Hypothalamus (tissue), 51 donors: ENCODE measurements at places on chromosomes 7 and 10.

DNA sequence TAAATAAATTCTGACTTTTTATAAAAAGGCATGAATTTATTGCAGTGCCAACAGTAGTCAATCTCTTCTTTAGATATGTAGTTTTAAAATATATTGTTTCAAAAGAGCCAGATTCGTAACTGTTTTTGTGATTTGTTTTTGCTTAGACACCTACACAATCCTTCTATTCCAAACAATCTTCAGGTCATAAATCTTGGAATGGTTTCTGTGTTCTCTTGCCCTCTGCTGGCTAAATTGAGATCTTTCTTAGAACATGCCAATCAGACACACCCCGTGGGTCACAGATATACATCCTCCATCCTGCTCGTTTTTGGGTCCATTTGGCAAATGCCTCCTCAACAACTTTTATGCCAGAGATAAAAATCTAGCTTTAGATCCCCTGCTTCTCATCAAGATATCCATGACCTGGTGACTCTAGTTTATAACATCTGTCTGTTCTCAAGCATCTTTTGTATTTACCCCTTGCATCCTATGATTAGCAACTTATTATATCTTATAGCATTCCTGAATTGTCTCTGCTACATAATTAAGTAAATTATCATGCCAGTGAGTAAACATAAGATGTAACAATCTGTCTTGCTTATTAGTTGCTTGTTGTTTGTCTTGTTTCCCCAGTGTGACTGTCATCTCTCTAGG lies 35.3 kb upstream of the IFRD1 start:
- no peak for DNase-seq

- DNase-seq: no peak
Observed at GRCh38 chr10:92156874-92157773, 133.8 kb downstream of the CPEB3 start.

GRCh38 chr10:108166401-108166800 lies 1001.9 kb upstream of the SORCS1 start:
- no peak for DNase-seq

DNA sequence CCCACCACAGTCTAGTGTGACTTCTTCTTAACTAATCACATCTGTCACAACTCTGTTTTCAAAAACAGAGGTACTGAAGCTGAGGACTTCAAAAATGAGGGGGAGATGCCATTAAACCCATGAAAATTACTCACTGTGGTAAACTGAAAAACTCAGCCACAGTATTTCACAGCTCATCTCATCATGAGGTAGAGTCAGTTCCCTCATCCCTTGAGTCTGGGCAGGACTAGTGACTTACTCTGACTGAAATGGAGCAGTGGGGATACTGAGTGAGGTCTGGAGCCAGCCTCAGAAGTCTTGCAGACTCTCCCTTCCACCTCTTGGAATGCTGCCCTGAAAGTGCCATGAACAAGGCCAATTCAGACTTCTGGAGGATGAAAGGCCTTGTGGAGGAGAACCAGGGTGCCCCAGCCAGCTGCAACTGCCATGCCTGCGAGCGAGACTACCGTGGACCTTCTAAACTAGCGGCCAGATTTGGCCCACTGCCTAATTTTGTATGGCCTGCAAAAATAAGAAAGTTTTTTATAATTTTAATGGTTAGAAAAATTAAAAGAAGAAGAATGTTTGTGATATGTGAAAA lies 24.7 kb upstream of the ANKRD1 start:
- DNase-seq: peak; percentile 4

GRCh38 chr10:71371750-71372166 lies 25.0 kb upstream of the CDH23 start:
- no peak for DNase-seq

DNA sequence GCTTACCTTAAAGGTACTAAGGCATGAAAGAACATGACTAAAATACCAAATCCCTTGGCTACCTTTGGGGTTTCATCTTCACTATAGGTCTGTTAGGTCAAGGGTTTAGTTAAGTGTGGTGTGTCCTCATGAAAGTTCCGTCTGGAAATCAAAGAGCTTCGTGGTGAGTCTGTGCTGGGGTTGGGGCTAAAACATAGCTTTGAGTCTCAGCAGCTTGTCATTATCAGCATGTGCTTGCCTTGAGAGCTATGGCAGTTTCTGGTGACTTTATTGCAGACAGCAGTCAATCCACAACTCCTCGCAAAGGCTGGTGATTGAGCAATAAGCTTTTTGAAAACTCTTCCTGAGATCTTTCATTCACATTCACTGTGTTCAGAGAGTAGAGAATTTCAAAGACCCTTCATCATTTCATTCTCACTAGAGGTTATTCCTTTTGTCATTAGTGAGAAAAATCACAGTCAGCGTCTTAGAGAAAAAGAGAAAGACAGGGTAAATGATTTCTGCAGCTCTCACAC lies 53.2 kb upstream of the CCDC6 start:
- DNase-seq: no peak

- no peak for DNase-seq
Observed at GRCh38 chr7:135434047-135434446, 75.9 kb downstream of the CNOT4 start.

- no peak for DNase-seq
Observed at GRCh38 chr10:76492678-76493472, 1061.5 kb downstream of the LRMDA start.

GRCh38 chr7:111424768-111425167 lies 137.5 kb downstream of the IMMP2L start:
- DNase-seq: no peak

DNA sequence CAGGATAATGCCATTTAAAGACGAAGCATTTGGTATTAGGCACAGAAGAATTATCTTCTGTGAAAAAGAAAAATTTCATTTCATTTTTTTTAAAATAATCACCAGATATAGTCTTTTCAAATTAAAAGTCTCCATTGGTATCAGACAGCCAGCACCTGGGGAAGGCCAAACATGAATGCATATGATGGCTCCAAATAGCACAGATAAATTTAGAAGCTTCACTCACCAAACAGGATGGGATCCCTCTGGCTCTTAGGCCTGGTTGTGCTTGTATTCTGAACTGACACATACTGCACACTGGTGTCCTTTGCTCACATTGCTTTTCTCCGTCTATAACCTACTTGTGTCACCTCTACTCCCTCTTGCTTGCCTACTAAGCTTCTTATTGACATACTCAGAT lies 169.5 kb upstream of the CHRM2 start:
- DNase-seq: no peak

DNA sequence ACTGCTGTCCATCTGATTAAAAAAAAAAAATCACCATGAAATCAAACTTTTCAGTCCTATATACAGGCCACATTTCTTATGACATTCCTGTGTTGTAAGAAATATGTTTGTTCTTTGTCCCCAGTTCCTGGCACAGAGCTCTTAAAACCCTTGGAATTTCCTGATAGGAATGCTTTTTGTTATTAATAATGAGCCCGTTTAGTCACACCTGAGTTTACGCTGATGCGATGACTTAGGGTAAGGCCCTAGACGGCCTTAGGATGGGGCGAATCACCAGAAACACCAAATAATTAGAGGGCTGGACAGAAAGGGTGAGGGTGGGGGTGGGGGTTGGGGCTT lies 17.5 kb downstream of the TSPAN15 start:
- no peak for DNase-seq

GRCh38 chr7:33762151-33762910 lies 143.0 kb upstream of the BMPER start:
- no peak for DNase-seq

DNA sequence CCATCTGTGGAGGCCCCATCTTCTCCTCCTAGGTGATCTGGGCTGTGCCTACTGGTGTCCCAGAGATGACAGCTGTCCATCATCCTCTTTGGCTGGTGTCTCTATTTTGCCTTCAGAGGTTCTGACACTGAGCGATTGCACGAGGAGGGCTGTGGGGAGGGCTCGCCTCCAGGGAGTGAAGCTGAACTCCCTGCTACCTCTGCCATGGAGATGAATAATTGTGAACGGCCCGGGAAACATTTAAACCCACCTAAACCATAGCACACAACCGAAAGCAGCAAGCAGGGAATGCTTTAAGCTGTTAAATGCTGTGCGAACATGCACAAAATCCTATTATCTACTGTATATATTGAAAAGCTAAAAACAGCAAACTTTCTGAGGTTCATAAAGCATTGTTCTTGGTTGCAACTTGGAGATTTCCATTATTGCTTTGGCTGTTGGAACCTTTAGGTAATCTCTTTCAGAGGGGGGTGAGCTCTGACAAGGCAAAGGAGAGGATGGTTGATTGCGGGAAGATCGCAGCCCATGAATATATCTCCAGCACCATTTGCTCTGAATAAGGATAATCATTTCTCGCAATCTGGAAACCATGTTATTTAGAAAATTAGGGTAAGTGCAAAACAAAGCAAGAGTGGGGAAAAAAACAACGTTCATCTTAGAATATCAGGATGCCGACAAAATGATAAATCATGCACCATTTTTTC lies 507.6 kb downstream of the GALNT17 start:
- DNase-seq: no peak

- DNase-seq: no peak
Observed at GRCh38 chr10:112801748-112802147, 148.3 kb upstream of the TCF7L2 start.

GRCh38 chr7:134619627-134620331 lies 26.9 kb upstream of the BPGM start:
- DNase-seq: no peak

DNA sequence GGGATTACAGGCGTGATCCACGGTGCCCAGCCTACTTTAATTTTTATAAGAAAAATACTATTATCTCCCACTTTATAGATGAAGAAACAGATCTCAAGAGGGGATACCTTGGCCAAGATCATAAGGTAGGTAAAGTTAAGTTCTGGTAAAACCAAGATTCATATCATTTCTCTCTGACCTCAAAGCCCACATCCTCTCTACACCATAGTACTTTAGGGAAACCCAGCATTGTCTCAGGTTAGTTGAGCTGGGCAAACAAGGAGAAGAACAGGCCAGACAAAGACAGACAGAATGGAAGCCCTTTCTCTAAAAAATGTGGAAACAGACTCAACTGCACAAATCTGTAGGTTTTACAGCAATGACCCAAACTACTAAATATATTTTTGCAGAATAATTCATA lies 197.7 kb upstream of the FRMD4A start:
- DNase-seq: no peak

GRCh38 chr10:71280216-71280615 lies 38.8 kb upstream of the SLC29A3 start:
- no peak for DNase-seq

DNA sequence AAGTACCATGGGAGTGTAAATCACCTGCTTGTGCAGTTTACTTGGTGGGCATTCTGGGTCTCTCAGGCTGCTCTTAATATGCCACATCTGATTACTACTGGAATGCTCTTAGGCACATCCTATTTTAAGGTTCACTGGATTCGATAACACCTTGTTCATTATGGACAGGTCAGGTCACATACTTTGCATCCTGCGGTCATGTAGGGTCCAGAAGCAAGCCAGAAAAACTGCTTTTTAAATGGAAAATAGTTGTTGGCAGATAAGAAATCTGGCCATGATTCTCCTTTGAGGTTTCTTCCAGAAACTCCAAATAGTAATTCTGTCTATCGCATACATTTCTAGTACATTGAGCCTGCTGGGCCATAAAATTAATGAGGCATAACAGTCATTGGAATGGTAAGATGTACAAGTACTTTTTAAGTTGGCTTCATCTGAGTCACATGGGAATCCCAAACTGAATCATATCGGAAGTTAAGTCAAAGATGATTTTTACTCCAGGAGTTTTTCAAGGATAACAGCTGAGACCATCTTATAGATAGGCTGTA lies 371.9 kb downstream of the LRRTM3 start:
- DNase-seq: no peak

- DNase-seq: no peak
Observed at GRCh38 chr10:102268375-102268888, 23.1 kb downstream of the GBF1 start.

- DNase-seq: no peak
Observed at GRCh38 chr7:826230-826917, 5.9 kb upstream of the SUN1 start.

DNA sequence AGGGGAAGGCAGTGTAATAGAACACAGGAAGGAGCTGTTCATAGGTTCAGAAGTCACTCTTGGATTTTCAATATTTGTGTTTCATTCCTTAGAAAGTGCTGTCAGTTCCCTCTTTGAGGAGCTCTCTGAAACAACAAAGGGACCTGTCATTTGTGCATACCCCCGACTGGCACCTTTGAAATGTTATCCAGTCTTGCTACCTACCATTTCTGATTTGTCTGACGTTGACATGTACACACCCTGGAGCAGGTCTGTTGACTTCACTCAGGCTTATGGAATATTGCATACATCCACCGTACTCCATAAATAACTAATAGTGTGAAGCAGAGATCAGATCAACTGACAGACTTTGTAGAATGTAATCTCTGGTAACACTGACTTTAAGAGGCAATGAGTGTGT lies 189.8 kb downstream of the DPP6 start:
- no peak for DNase-seq

DNA sequence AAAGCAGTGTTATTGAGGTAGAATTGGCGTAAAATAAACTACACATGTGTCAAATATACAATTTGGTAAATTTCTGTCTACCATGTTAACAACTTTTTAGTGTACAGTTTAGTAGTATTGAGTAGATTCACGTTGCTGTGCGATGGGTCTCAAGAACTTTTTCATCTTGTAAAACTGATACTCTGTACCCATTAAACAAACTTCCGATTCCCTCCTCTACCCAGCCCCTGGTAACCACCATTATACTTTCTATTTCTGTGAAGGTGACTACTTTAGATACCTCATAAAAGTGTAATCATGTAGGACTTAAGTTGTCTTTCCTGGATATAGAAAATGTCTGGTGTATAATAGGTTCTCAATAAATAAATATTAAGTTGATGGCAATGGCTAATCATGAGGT lies 408.5 kb upstream of the POT1 start:
- no peak for DNase-seq

GRCh38 chr10:44697116-44697515 lies 214.0 kb upstream of the TMEM72 start:
- no peak for DNase-seq

DNA sequence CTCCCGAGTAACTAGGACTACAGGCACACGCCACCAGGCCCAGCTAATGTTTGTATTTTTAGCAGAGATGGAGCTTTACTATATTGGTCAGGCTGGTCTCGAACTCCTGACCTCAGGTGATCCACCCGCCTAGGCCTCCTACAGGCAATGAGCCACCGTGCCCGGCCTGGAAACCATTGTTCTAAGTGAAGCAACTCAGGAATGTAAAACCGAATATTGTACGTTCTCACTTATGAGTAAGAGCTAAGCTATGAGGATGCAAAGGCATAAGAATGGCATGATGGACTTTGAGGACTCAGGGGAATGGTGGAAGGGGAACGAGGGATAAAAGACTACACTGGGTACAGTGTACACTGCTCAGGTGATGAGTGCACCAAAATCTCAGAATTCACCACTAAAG lies 235.1 kb upstream of the AUTS2 start:
- DNase-seq: no peak
